ENCODE measurements at places on chromosomes 5 and 9.

GRCh38 chr9:98523231-98523901, 185.4 kb downstream of the GABBR2 start:
- no peak for DNase-seq

GRCh38 chr9:89065921-89066320, 74.7 kb downstream of the S1PR3 start:
- DNase-seq = no peak

DNA sequence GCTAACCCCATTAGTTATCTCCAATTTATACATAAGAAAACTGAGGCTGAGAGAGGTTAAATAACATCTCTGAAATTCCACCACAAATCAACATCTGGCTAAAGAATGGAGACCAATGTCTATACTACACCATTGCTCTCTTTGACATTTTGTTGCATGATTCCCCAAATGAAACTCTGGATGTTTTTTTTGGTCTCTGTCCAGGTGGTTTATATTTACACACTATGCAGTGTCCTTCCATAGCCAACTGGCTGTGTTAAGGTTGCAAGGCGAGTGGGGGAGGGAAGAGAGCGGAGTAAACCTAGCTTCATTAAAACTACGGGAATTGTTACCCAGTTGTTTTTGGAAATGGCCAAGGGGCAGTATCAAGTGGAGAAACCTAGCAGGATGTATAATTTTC, 67.2 kb downstream of the KIF4B start:
- DNase-seq = no peak

GRCh38 chr5:172427202-172427601, 27.1 kb downstream of the SH3PXD2B start:
- no peak for DNase-seq

GRCh38 chr5:34534523-34535103, 121.5 kb upstream of the RAI14 start:
- no peak for DNase-seq

DNA sequence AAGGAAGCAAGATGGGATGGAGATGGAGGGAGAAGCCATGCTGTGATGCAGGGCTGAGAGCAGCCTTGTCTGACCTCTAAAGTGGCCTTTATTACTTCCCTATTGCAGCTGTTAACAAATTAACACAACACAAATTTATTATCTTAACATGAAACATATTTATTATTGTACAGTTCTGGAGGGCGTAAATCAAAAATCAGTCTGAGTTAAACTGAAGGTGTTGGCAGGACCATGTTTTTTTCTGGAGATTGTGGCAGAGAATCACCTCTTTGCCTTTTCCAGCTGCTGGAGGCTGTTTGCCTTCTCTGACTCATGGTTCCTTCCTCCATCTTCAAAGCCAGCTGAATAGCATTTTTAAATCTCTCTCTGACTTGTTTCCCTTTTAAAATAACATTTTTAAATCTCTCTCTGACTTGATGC, 7.2 kb upstream of the MCC start:
- no peak for DNase-seq

DNA sequence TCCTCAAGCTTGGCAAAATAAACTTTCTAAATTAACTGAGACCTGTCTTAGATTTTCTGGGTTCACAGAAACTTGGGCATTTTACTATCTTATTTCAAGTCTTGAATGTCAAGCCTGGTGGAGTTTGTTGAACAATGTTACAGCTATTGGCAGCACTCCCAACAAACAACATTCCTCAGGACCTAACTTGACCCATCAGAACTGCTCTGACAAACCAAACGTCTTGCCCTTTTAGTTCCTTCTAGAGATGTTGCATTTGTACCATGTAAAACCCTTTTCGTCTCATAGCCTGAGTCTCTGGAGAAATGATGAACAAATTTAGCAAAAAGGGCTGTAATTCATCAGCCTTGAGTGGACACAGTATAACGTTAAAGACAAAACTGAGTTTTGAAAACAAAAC, 51.1 kb downstream of the GNA14 start:
- no peak for DNase-seq

DNA sequence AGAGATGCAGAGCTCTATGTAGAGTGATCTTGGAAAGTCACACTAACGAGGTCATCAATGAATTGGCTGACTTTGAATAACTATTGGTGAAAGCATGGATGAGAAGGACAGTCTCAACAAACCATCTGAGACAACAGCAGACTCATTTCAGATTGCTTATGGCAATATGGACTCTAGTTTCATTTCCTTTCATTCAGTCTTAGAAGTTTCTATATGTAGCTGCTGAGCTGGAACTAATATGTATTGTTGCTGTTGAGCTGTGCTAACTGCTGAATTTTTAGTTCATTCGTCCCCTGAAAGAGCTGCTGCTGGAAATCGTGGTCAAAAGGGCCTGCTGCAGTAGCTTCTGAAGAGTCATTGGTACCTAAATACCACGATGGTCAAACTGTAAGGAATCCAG, 31.3 kb downstream of the TNFSF15 start:
- no peak for DNase-seq

GRCh38 chr5:57002959-57003485, 51.1 kb upstream of the MIER3 start:
- no peak for DNase-seq

All from DMS153 (cell line).